Neural progenitor cell (in vitro differentiated cells): ENCODE measurements at places on chromosomes 11 and 22. TPM values are rescaled to one million over a fixed set of nuclear protein-coding genes. Genes with fewer than 3 reads are reported as not detected.

DNA sequence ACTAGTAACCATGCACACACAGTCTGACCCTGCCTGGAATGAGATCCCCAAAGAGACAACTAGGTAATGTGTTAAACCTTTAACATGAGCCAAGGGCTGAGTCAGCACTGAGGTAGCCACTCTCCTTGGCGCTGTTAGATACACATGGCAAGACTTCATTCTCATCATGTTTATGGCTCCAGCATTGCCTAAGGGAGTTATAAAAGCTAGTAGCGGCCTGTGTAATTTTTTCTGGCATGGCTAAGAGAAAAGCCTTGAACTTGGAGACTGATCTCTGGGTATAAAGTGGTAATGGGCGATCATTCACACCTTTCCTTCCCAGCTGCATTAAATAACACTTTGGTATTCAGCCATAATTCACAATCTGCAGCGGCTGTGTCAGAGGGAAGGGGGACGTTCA, 779.7 kb upstream of the LRRC4C start:
- no peaks in the 10 kb centered on the region for H3K36me3 ChIP-seq
- H3K4me1 ChIP-seq = peaks cover 16% of the 10 kb centered on the region
- no peak overlapping the region for H3K27ac ChIP-seq
- no peaks in the 10 kb centered on the region for H3K27me3 ChIP-seq
- DNase-seq = no peak
- H3K4me3 ChIP-seq = no peak overlapping the region

DNA sequence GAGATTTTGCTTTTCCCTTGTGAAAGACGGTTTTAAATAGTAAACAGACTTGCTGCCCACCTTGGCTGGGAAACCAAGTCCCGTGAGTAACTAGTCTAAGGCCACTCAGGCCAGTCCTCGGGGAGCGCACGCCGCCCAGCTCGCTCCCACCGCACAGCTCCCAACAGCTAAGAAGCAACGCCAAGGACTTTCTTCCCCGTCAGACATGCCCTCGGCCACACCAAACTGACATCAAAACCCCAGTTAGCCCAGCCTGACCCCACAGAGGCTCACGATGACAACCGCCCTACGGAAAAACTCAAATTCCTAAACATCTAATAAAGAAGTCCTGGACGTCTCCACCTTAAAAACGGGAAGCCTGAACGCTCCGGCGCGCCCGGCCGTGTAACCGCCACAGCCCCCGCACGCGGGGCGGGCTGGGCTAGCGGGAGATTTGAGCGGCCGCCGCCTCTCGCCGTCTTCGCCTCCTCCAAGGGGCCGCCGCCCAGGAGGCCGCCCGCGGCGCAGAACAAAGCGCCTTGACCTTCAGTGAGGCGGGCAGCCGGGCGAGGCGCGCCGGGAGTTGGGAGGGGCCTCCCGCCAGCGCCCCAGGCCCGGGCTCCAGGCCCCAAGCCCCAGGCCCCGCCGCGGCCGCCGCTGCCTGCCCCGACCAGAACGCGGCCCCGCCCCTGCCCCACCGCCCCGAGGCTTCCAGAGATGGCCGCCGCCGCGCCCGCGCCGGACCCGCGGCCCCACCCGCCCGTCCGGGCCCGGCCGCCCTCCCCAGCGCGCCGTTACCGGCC, 486 bp downstream of the NAP1L4 start:
- peaks cover 23% of the 10 kb centered on the region for H3K4me1 ChIP-seq
- DNase-seq = no peak
- H3K27me3 ChIP-seq = no peaks in the 10 kb centered on the region
- peak overlapping the region; percentile 70 for H3K4me3 ChIP-seq
- no peaks in the 10 kb centered on the region for H3K36me3 ChIP-seq

DNA sequence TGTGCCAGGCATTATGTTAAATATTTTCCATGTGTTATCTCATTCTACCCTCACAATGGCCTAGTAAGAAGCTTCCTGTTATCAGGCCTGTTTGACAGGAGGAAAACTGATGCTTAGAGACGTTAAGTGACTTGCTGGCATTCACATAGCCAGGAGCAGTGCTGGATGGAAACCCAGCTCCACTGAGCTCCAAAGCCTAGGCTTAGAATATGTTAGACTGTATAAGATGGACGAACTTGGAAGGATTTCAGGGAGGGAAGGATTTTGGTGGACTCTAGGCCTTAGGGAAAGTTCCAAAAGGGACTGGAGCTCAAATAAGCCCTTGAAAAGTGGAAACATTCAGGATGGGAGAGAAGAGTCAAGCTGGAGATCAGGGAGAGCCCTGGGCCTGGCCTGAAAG, 2.1 kb downstream of the CD44 start:
- H3K4me3 ChIP-seq = no peak overlapping the region
- H3K4me1 ChIP-seq = peaks cover 5% of the 10 kb centered on the region
- H3K27me3 ChIP-seq = peaks cover 60% of the 10 kb centered on the region
- no peak overlapping the region for H3K27ac ChIP-seq

DNA sequence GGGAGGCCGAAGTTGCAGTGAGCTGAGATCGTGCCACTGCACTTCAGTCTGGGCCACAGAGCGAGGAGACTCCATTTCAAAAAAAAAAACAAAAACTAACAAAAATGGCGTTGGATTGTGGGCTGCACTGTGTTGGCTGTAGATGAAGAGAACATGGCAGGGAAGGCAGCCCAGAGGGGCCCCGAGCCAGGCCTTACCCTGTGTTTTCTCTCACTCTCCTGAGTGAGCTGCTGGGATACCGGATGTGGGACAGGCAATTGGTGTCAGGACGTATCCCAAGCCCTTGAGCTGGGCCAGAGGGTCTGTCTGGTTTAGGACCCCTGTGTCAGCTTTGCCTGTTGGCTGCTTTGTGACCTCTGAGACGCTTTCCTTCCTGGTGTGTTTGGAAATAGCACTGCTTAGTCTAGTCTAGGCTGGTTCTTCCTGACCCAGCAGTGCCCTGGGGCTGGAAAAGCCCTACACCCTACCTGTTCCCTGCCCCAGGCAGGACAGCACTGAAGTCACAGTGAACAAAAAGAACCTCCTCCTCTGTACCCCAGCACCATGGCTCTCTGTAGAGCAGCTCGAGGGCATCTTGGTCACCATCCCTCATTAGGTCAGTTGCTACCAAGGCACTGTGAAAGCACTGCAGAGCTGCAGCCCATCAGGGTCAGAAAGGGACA, 17.8 kb downstream of the CHADL start:
- DNase-seq = no peak
- H3K27me3 ChIP-seq = no peaks in the 10 kb centered on the region
- no peak overlapping the region for H3K27ac ChIP-seq
- no peaks in the 10 kb centered on the region for H3K36me3 ChIP-seq
- no peak overlapping the region for H3K4me3 ChIP-seq

GRCh38 chr11:62595124-62595523, 3.8 kb upstream of the TUT1 start:
- H3K4me1 ChIP-seq = peaks cover 15% of the 10 kb centered on the region
- H3K36me3 ChIP-seq = no peaks in the 10 kb centered on the region
- H3K4me3 ChIP-seq = no peak overlapping the region
- H3K27ac ChIP-seq = no peak overlapping the region
- no peak for DNase-seq

DNA sequence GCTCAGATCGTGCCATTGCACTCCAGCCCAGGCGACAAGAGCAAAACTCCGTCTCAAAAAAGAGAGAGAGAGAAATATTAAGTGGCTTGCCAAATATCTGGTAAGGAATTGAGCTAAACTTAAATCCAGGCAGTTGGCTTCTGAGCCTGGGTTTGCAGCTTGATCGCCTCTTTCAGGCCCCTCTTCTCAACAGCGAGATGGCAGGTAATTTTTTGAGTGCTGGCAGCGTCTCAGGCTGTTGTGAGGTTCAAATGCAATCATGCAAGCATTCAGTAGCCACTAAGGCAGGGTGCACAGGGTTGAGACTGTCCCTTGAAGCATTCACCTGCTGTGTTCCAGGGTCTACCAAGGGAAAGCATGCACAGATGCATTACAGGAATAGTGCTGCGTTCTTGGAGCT, 670 bp upstream of the CTSF start:
- no peak overlapping the region for H3K4me3 ChIP-seq
- H3K27ac ChIP-seq = no peak overlapping the region
- H3K4me1 ChIP-seq = peaks cover 16% of the 10 kb centered on the region
- no peak for DNase-seq
- H3K36me3 ChIP-seq = no peaks in the 10 kb centered on the region

DNA sequence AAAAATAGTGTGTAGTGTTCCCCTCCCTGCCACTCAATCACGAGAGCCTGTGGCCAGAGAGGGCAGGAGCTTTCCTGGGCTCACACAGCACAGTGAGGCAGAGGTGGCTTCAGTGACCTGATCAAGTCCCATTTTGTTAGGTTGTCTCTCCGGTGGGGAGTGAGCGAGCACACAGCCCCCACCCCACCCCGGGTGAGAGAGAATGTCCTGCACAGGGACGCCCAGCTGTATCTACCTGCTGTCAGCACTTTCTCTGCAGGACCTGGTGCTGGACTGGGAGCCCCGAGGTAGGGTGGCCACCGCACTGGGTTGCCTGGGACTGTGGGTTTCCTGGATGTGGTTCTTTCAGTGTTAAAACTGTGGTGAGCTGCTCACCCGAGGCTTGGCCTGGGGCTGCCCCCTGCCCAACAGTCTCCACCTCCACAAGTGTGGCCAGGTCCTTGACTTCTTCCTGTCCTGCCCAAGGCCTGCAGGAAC, 6.1 kb downstream of the CAPN5 start:
- no peaks in the 10 kb centered on the region for H3K36me3 ChIP-seq
- H3K27ac ChIP-seq = no peak overlapping the region
- DNase-seq = no peak
- H3K4me1 ChIP-seq = peaks cover under 1% of the 10 kb centered on the region
- H3K27me3 ChIP-seq = no peaks in the 10 kb centered on the region

DNA sequence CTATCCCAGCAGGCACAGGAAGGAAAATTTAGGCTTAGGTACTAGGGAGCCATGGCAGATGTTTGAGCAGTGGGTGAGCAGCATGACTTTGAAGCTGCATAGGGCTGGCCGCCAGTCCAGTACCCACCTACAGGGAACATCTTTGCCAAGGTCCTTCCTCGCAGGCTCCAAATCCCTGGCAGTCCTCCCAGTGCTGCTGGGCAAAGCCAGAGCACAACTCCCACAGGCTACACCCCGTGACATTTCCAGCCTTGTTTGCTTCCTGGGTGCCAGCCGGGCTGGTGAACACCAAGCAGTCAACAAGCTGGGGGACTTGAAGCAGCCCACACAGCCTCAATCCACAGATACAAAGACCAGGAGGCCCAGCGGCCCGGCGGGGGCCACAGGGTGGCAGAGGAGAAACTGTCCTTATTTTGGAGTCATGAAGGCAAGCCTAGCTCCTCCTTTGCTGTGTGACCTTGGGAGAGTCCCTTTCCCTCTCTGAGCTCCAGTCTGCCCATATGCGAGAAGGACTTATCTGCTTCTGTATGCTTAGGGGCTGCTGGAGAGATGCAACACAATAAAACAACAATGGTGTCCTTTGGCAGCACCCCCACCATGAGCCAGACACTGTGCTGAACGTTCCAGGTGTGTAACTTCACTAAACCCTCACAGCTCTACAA, 28.0 kb downstream of the TPST2 start:
- DNase-seq = no peak
- no peak overlapping the region for H3K4me3 ChIP-seq
- H3K36me3 ChIP-seq = no peaks in the 10 kb centered on the region

The ETS1 gene
- total RNA-seq = 0.54 and 0.93 TPM in 2 replicates

The IFITM10 gene
- 0.34 TPM in 1 of 2 replicates, not detected in the other for total RNA-seq

- no peak for DNase-seq
- no peaks in the 10 kb centered on the region for H3K27me3 ChIP-seq
- H3K4me1 ChIP-seq = no peaks in the 10 kb centered on the region
- no peak overlapping the region for H3K4me3 ChIP-seq
- H3K36me3 ChIP-seq = no peaks in the 10 kb centered on the region
These were observed 27.2 kb upstream of the PDGFD start for GRCh38 chr11:104191124-104191523.

The DEUP1 gene
- total RNA-seq = not detected in 2 replicates

The C11orf86 gene
- not detected in 2 replicates for total RNA-seq

- no peaks in the 10 kb centered on the region for H3K36me3 ChIP-seq
- H3K27me3 ChIP-seq = peaks cover 2% of the 10 kb centered on the region
- no peak for DNase-seq
- H3K27ac ChIP-seq = no peak overlapping the region
These were observed 197.6 kb upstream of the BLID start for GRCh38 chr11:122313581-122313980.

DNA sequence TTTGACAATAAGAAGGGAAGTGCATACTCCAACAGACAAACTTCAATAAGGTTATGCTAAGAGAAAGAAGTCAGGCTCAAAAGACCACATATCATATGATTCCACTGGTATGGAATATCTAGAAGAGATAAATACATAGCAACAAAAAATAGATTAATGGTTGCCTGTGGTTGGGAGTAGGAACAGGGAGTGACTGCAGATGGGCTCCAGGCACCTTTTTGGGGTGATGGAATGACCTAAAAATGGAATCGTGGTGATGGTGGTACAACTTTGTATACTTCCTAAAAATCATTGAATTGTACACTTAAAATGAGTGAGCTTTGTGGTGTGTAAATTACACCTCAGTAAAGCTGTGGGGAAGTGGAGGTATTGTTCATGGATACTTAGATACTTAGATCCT, 29.0 kb upstream of the RAG2 start:
- H3K27me3 ChIP-seq = no peaks in the 10 kb centered on the region
- no peak overlapping the region for H3K27ac ChIP-seq
- peaks cover 15% of the 10 kb centered on the region for H3K4me1 ChIP-seq
- H3K36me3 ChIP-seq = no peaks in the 10 kb centered on the region
- no peak for DNase-seq

DNA sequence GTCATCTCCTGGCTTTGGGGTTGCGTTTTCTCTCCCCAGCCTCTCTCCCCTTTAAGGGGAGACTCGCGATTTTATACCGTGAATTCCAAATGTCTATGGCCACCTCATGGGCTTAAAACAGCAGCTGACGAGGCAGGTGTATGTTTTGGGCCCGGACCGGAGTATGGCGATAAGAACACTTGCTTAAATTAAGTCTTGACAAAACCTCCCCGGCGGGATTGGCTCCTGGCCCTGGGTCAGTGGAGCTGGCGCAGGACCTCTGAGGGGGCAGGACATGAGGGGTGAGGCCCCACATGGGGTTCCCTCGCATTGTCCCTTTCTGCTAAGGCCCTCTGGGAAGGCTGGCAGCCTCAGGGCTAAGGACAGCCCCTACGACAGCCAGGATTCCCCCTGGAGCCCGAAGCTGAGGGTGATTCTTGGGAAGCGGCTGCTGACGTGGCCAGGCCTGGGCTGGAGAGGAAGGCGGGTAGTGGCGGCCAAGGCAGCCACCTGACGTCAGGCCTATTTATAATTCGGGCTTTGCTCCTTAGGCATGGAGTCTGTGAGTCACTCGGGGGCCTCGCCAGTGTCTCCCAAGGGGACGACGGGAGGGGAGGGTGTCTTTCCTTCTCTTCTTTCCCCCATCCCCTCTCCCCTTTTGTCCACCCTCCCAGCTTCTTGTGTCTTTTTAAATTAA, 12.7 kb downstream of the MYO18B start:
- no peaks in the 10 kb centered on the region for H3K27me3 ChIP-seq
- DNase-seq = no peak
- no peak overlapping the region for H3K4me3 ChIP-seq
- no peak overlapping the region for H3K27ac ChIP-seq

The MYRF gene
- total RNA-seq = 1.9 and 5.8 TPM in 2 replicates

The OR52I2 gene
- not detected in 2 replicates for total RNA-seq

The MS4A14 gene
- total RNA-seq = not detected in 2 replicates

GRCh38 chr22:32324505-32325415, 32.9 kb upstream of the RFPL3 start:
- H3K4me1 ChIP-seq = peaks cover 12% of the 10 kb centered on the region
- H3K4me3 ChIP-seq = no peak overlapping the region
- DNase-seq = no peak
- no peaks in the 10 kb centered on the region for H3K36me3 ChIP-seq
- H3K27me3 ChIP-seq = no peaks in the 10 kb centered on the region
- no peak overlapping the region for H3K27ac ChIP-seq

The LRRC56 gene
- total RNA-seq = 0.45 and 1.4 TPM in 2 replicates
